ENCODE measurements at places on chromosomes 4 and X.
A peak's percentile ranks its signal among the peaks of the same experiment; 100 is the strongest.

GRCh38 chr4:156512622-156513021 is 459.0 kb downstream of the PDGFC start:
- DNase-seq, result no peak

DNA sequence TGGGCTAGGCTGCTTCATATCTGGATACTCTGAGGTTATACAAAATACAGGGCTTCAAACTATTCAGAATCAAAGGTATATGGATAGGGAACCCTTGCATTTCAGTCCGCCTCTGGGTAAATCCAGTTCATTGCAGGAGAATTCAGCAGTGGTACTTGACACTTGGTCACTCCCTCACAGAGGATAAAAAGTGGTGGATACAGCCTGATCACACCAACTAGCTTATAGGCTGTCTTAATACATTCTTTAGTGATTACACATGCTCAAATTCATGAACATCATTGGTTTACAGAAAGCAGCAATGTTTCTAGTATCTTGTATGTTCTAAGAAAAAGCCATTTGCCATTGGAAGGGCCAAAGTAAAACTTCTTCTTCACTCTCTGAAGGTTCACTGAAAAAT is 104.8 kb upstream of the PDE5A start:
- no peak for DNase-seq

DNA sequence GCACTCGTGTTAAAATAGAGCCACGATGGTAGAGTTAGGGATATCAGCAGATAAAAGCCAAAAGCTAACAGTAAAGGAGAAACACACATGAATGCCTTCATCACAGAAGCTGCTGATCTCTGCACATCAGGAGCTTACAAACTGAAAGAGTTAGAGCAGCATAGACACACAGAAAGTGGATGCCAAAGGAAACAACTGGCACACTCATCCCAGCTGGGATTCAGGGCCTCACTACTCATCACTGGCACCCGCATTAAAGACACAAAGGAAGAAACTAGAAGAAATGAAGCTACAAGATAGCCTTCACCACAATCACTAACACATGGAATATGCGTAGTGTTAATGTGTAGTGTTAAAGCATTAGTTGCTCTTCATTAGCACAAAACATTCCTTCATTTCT is 156.4 kb upstream of the TBL1X start:
- DNase-seq, result no peak

DNA sequence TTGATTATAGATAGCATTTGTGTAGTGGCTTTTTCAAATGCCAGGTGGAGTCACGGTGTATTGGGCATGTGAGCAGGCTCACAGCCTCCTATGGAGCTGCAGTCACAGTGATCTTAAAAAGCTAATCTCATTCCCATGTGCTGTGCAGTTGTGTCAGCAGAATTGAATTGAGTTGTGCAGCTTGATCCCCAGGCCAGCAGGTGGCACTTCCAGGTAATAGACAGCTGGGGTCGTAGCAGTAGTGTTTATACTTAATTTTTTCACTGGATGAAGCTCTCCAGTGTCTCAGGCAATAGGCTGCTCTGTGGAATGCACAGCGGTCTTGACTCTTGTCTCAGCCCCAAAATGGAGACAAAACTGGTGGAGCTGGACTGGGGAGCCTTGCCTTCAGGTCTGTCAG is 1028.1 kb downstream of the SH3BGRL start:
- DNase-seq, result no peak

- DNase-seq, result no peak
Measured at GRCh38 chrX:101550751-101551379, 518 bp downstream of the ARMCX1 start.

DNA sequence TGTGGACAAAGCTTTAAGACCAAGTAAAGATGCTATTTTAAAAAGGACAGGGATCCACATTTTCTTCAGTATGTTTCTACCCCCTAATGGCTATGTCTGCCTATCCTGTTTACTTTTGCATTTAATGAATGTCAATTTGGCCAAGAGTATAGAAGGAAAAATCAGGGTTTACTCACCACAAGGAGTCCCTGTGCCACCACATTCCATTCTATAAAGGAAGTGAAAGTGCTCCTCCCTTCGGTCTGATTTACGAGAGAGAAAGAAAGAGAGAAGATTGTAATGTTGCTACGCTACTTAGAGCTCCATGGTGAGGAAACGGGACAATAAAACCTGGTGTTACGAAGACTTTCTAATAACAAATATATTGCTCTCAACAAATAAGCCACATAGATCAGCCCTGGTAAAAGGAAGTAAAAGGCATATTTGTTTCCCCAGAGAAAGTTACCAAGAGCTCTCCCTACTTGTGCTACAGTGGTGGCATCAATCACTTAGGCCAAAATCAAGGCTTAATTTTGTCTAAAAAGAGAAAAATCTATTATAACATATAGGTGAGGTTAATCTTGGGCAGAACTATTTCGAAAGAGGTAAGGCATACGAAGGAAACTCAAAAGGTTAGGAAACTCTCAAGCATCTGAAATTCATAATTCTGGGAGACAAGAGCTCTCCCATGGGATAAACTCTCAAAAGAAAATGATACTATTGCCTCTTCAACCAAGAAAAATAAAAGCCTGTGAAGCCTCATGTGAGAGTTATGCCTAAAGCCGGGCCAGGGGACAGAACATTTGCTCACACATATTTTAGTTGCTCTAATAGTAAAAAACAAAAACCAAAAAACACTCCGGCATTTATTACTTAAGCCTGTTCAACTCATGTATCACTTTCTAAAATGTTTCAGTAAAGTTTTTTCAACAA is 29.5 kb downstream of the TAPT1 start:
- peak; percentile 51 for DNase-seq

GRCh38 chrX:53421772-53422085 is 725 bp downstream of the SMC1A start:
- no peak for DNase-seq

DNA sequence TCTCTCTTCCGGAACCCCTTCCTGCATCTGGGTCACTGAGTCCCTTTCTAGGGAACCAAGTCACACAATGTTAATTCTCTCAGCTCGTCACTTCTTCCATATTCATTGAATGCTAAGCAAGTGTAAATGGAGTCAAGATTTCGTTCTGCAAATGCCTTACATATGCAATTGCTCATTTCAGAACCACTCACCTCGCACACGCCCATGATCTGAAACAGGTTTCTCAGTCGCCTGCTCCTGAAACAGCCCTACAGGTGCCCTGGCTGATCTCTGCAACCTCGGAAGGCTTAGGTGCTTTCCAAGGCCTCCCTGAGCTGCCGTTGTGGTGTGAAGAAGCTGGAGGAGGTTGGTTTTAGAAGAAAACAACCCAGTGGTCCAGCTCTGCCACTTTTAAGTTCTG is 100.8 kb upstream of the MSX1 start:
- no peak for DNase-seq

GRCh38 chrX:13688384-13688957 is 457 bp upstream of the RAB9A start:
- no peak for DNase-seq

DNA sequence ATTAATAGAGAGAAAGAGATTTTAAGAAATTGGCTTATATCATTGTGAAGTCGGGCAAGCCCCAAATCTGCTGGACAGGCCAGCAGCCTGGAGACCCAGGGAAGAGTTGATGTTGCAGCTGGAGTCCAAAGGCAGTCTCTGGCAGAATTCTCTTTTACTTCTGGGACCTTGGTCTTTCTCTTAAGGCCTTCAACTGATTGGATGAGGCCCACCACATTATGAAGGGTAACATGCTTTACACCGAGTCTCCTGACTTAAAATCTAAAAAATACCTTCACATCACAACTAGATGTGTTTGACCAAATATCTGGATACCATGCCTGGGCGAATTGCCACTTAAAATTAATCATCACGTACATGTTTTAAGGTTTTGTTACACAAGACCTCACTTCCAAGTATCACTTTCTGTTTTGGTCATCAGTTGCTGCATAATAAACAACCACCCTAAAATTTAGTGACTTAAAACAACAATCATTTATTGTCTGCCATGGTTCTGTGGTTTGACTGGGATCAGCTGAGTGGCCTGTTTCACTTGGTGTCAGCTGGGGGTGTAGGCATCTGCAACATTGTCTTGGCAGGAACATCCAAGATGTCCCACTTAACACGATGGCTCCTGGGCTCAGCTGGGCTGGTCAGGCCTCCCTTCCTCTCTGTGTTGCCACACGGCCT is 3.4 kb downstream of the CD38 start:
- no peak for DNase-seq

GRCh38 chrX:23304881-23305280 is 29.8 kb upstream of the PTCHD1 start:
- no peak for DNase-seq

- DNase-seq, result no peak
Measured at GRCh38 chr4:183838987-183839712, 66.0 kb upstream of the STOX2 start.

- DNase-seq, result no peak
Measured at GRCh38 chr4:72555377-72555831, 13.6 kb downstream of the ADAMTS3 start.

DNA sequence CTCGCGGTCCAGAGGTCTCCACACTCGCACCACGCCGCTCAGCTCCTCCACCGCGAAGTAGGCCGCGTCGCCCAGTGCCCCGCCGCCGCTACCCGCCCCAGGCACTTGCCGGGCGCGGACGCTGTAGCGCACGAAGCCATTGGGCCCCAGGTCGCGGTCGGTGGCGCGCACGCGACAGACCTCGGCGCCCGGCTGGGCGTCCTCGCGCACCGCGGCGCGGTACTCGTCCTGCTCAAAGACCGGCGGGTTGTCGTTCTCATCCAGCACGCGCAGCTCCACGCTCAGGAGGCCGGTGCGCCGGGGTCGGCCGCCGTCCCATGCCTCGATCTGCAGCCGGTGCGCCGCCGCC is 1.4 kb downstream of the DCHS2 start:
- no peak for DNase-seq

GRCh38 chrX:13752646-13753045 is 18.1 kb downstream of the OFD1 start:
- DNase-seq, result no peak

- DNase-seq, result no peak
Measured at GRCh38 chr4:174999407-174999806, 81.2 kb downstream of the ADAM29 start.

- no peak for DNase-seq
Measured at GRCh38 chrX:127390316-127390715, 570.8 kb downstream of the PRR32 start.

DNA sequence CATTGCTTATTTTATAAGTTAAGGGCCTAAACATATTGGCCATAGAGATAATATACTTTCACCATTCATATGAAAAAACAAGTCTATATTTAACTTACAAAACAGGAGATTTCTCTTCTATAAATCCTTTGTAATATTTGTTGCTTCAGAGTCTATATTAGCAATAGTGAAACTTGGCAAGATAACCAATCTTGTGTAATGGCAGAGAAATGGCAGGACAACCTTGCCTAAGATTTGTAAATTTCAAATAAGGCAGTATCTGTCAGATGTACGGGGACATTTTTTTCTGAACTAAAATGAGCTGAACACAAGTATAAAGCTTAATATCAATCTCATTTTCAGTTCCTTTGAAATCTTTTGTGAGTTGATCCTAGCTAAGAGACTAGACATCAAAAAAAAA is 17.8 kb upstream of the CPEB2 start:
- DNase-seq, result no peak

DNA sequence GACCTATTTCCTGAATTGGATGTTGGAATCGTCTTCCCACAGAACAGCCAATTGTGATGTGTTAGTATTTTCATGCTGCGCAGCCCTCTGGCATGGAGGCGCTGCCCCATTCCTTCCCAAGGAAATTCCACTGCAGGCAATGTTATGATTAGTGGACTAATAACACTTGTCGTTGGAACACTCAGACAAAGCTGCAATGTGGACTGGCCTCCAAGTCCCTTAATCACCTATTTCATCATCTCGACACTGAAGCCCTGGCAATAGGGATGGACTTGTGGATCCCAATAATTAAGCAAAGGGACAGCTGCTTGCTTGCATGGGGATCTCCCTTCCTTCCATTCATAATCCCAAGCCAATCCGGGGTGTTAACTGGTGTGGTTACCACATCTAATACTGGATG is 78.8 kb upstream of the PLAC1 start:
- DNase-seq, result no peak

DNA sequence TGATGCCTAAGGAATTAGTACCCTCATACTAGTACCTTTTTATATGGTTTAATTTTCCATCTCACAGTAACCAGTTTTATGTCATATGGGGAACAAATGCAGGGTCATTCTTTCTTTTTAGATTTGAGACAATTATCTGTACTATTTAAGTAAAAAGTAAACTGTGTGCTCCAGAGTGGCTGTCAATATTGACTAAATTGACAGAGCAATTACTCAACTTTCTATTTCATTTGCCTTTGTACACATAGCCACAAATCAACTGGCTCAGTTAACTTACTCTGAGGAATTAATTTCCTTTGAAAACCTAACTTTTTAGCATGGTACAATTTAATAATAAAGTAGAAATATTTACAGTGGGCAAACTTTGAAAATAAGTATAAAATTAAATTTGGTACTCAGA is 28.5 kb upstream of the TEX13C start:
- no peak for DNase-seq

- no peak for DNase-seq
Measured at GRCh38 chr4:148116969-148117368, 325.2 kb downstream of the NR3C2 start.

- no peak for DNase-seq
Measured at GRCh38 chr4:78483811-78484210, 67.8 kb upstream of the ANXA3 start.

DNA sequence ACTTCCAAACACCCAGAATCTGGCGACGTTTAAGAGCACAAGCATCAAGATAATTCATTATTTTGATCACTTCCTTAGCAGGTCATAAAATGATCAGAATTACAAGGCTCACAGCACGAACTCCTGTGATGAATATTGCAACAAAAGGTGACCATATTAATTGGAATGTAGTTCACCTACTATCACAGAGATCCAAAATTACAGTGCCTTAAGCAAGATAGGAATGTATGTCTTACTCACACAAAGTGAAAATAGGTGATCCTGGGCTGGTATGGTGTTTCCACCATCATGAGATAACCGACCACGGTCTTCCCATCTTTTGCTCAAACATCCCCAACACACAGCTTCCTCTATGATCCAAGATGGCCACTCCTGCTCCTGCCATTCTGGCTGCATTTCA is 131.2 kb downstream of the SCFD2 start:
- no peak for DNase-seq

- no peak for DNase-seq
Measured at GRCh38 chr4:82799006-82799881, 648 bp upstream of the SCD5 start.

DNA sequence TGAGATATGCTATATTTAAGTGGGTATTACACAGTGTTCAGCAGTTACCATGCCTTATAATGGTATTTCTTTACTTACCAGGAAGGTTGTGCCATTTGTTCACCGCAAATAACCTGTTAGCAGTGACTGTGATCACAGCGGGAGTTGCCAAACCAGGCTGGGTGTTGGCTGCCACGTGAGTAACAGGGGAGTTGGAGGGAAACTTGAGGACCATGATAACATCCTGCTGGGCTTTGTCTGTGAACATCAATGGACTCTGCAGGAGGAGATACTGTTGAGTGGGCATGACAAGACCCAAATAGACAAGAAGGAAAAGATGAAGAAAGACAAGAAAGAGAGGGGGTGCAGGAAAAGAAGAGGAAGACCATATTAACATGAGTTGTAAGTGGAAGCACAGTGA is 242.9 kb downstream of the DCLK2 start:
- DNase-seq, result no peak

- DNase-seq, result peak; percentile 36
Measured at GRCh38 chr4:56469489-56470210, 2.2 kb downstream of the SRP72 start.

- no peak for DNase-seq
Measured at GRCh38 chrX:136183917-136184316, 36.6 kb downstream of the FHL1 start.

- no peak for DNase-seq
Measured at GRCh38 chrX:106599411-106599810, 12.4 kb upstream of the RADX start.

- DNase-seq, result no peak
Measured at GRCh38 chrX:66015152-66015831, 24.6 kb downstream of the VSIG4 start.

Data from pulmonary artery endothelial cell (primary cell).